ENCODE measurements at places on chromosomes 2 and 18.

- peak; percentile 47 for DNase-seq
Observed at GRCh38 chr2:174492963-174493431, 6.2 kb upstream of the GPR155 start.

DNA sequence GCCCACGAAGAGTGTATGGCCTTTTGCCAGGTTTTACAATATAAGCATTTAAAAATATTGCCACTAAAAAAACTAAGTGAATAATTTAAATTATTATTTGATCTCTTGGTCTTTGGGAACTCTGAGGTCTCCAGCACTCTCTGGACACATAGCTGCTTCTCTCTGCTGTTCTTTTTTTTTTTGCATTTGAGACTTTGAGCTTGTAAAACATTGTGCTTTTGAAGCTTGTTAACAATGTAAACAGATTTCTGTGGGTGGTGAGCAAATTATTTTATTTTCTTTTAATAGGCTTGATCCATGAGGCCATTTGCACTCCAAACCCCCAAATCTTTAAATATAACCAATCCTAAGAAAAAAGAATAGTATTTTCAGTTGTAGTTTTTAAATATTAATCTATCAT is 42.0 kb downstream of the DCAF17 start:
- no peak for DNase-seq

DNA sequence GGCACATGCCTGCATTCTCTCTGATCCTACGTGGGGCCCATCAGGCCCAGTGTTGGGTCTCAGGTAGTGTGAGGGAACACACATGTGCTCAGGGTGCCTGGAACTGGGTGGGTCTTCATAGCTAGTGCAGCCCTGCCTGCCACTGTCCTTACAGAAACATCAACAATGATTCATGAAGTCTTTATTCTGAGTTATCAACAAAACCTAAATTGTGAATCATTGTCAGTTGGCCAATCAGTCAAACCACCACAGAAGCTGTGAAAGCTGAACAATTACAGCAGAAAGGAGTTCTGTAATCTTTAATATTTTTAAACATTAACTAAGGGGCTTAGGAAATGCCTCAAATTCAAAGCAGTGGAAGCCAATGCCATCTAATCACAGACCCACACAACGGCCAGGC is 82.8 kb upstream of the ZNF521 start:
- no peak for DNase-seq

DNA sequence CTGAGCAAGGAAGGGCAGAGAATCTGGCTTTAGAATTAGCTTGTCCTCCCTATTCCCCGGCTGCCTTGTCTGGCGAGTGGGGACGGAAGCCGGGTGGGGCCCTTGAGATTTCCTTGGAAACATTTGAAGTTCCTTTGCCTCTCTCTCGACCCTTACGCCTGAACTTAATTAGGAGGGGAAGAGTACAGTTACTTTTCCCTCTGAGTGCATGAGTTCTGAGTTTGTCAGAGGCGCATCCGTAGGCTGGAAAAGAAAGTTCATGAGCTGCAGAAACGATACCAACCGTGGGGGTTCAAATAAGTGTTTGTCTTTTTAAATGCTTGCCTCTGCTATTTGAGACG is 468 bp downstream of the PIKFYVE start:
- no peak for DNase-seq

DNA sequence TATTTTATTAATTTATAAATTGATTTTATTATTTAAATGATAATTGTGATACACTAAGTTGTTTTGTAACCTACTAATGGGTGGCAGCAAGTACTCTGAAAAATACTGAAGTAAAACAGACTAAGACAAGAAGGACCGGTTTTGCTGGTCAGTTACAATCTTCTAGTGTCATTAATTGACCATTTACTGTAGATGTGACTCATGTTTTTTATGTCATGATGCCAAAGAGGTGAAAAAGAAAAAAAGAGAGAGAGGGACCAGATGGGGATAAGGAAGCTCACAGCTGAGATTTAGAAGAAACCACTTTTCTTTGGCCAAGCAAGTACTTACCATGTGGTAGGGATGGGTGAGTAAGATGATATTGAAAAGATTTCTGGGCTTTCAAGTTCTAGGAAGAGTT is 955.8 kb upstream of the LRRTM1 start:
- no peak for DNase-seq

DNA sequence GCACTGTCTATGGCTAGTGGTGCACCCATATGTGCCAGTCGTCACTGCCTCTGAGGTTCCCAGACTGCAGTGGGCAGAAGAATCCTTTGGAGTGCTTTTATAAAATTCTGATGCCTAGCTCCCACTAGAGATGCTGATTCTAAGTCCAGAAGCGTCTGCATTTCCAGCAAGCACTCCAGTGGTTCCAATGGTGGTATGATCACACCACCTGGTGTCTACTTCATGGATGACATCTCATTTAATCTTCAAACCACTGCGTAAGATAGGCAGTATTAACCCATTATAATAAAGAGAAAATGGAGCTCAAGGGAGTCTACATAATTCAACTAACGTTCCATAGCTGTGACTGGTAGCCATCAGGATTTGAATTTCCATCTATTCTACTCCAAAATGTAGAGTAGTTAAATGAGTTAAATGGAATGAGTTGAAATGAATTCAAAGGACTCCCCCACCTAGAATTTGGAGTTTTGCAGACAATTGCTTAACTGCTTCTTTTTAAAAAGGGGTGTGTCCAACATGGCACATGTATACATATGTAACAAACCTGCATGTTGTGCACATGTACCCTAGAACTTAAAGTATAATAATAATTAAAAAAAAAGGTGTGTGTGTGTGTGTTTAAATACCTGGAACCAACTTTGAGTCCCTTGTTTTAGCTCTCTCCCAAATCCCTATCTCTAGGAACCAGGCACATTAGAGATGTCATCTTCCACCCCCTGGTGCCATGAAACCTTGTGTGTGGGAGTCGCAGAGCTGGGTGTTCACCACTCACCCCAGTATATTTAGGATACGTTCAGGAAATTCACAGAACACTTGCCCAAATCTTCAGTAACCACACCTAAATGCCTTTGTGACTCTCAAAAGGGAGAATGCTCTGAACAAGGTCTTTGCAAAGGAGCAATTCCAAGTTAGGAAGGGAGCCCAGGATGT is 14.1 kb downstream of the LAMA3 start:
- peak; percentile 29 for DNase-seq

DNA sequence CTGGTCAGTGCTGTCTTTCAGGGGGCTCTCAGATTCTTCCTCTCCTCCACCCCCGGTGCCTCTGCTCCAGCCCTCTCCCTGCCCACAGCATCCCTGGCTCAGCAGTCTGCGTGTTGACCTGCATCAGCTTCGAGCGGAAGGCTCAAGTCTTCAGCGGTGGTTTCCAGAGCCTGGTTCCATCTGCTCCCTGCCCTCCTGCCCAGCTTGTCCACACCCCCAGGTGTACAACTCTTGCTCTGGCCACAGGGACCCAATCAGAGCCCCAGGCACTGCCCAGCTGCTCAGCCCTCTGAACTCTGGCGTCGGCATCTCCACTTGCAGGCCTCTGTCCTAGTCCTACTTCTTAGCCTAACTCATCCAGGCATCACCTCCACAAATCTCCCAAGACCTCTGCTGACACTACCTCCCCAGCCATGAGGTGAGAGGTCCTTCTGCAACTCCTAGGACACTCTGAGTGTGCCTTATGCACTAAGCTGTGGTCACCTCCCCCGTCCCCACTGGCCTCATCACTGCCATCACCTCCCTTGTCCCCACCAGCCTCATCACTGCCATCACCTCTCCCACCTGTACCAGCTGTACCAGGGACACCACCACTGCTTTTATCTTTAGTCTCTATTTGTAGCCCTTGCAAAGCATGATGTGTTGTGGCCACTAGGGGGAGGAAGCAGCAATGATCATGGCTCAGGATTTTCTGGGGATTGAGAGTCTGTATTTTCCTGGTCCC is 60.9 kb downstream of the EDAR start:
- peak; percentile 23 for DNase-seq

- no peak for DNase-seq
Observed at GRCh38 chr2:180240774-180241173, 233.7 kb upstream of the CWC22 start.

GRCh38 chr2:44112096-44112495 is 56.6 kb upstream of the PPM1B start:
- DNase-seq, result peak; percentile 19

- DNase-seq, result no peak
Observed at GRCh38 chr2:88932686-88933085, 241.2 kb downstream of the RPIA start.

DNA sequence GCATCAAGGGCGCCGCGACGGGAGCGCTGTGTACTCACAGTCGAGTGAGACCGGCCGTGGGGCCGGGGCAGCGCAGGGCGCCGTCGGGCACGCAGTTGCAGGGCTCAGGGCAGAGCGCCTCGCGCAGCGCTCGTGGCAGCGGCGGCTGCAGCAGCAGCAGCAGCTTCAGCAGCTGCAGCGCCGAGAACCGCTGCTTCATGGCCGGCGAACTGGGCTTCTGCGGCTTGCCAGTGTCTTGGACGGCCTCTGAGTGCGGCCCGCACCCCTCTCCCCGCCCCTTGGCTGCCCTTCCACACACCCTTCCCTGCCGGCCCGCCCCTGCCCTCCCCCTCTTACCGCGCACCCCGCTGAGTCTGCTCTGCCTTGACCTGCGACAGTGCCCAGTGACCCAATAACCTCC is at the start of gene LHCGR:
TSS of gene LHCGR (minus strand) at position 252 of the 400 bp plus-strand sequence. CDS start at position 199, 53 bp downstream.
- no peak for DNase-seq

DNA sequence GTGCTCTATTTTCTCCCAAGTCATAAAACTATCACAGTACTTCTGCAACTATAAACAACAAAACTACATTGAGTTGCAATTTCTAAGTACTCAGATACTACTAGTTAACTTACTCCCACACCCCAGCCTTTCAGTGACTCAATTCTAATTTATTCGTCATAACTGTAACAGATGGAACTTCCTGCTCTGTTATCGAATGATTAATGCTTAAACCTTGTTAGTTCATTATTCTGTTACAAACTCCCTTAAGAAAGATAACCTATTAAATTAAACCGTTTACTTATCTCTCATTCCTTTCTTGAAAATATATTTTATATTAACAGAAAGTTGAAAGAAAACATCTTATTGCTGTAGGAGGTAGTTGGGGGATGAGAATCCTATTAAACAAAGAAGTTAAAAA is 17.0 kb downstream of the TNFAIP6 start:
- no peak for DNase-seq

DNA sequence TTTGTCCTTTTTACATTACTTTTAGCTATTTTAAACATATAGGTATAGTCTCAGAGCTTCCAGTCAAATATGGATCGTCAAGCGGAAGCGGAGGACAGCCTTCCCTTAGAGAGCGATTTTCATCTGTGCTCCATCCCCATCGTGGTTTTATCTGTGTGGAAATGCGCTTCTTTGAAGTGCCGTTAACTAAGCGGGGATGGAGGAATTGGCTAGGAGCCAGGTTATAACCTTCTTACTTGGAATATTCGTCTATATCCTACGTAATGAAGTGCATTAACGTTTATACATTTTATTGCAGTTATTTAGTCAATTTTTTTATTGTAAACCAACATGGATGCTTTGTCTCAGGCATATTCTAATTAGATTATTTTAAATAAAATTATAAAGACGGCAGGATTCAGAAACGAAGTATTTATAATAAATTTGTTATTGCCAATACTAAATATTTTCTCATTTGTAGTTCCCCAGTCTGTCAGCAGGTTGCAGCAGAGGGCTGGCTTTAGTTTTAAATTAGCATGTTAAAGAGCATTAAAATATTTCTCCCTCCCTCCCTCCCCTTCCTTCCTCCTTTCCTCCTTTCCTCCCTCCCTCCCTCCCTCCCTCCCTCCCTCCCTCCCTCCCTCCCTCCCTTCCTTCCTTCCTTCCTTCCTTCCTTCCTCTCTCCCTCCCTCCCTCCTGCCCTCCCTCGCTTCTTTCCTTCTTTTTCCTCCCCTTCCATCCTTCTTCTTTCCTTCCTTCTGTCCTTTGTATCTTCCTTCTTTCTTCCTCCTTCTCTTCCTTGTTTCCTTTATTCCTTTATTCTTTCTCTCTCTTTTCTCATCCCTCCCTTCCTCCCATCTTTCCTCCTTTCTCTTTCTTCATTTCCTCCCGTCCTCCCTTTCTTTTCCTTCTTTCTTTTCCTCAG is 80.6 kb upstream of the DOCK10 start:
- DNase-seq, result peak; percentile 2

DNA sequence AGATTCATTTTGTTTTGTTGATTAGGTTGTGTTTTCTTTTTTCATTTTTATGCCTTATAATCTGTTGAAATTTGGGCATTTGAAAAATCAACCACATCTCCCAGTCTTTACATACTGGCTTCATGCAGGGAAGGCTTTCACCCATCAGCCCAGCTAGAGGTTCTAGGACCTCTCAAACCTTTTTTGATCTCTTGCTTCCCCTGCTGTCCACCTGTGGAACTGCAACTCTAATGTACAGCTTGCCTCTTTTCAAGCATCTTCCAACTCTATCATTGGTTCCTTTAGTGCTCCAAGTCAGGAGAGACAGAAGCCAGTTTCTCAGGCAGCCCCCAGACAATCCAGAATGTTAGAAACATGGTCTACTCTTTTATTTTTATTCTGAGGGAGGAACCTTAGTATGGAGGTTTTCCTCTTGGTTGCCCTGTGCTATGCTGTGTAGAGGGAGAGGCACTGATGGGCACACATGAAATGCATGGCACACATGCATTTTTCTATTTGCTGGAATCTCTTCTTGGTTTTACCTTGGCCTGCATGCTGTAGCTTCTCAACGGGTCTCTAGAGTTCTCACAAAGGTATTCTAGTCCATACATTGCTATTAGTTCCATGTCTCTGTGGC is 107.2 kb upstream of the L3MBTL4 start:
- DNase-seq, result peak; percentile 46

- no peak for DNase-seq
Observed at GRCh38 chr18:74512321-74513053, 16.3 kb downstream of the CNDP2 start.
